Nucleus accumbens (tissue), 56 donors: ENCODE measurements at places on chromosomes 7 and 10.

DNA sequence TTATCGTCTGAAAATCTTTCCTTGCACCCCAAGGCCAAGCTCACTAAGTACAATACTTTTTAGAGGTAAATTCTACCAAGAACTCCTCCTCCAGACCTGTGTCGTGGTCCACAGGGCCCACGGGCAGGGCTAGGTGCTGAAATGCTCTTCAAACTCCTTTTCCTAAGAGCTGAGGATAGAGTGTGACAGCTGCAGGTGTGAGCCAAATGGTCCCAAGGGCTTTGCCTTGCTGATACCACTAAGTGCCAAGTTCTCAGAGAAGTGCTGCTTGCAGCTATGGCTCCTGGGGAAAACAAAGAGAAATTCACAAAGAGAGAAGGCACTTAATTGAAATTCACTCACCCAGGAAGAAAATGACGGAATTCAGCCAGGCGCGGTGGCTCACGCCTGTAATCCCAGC lies 868.9 kb upstream of the AUTS2 start:
- no peak for DNase-seq

DNA sequence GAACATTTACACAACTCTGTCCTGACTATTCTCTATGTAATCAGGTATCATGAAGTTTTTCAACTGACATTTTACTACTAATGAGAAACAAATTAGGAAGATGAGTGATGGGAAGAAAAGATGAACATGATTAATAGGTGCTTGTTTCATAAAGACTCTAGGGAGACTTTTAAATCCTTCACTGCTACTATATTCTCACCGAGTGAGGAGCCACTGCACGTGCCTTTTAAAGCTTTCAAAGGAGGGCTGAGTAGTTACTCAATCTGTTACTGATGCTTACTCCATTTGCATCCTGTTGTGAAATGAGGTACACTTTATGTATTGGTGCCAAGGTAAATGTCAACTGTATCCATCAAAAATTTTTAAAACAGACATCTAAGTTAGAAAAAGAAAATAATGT lies 1.3 kb upstream of the COMMD3 start:
- no peak for DNase-seq

DNA sequence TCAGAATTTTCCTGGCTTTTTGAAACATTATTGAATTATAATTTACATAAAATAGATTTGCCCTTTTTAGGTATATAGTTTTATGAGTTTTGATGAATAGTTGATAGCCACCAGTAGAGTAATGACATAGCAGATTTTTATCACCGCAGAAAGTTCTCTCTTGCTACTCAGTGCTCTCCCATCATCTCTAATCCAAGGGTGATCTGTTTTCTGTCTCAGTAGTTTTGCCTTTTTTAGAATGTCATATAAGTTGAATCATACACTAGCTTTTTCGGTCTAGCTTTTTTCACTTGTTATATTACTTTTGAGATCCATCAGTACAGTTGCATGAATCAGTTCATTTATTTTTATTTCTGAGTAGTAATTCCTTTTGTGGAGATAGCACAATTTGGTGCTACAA lies 17.9 kb downstream of the RSBN1L start:
- no peak for DNase-seq

GRCh38 chr7:3568516-3568915 lies 267.5 kb downstream of the SDK1 start:
- no peak for DNase-seq

GRCh38 chr7:102287111-102287980 lies 678 bp downstream of the SH2B2 start:
- no peak for DNase-seq

DNA sequence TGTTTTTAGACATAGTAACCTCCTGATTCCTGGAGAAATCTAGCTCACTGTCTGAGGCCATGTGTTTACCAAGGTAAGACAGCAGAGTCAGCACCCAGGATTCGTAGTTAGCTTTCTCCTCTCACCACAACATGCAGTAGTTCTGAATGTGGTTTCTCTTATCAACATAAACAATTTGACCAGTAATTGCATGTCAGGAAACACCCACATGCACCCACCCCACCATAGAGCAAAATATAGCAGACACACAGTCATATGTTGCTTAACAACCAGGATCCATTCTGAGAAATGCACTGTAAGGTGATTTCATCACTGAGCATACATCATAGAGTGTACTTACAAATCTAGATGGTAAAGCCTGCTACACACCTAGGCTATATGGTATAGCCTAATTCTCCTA lies 1004.0 kb downstream of the ANKRD7 start:
- no peak for DNase-seq

DNA sequence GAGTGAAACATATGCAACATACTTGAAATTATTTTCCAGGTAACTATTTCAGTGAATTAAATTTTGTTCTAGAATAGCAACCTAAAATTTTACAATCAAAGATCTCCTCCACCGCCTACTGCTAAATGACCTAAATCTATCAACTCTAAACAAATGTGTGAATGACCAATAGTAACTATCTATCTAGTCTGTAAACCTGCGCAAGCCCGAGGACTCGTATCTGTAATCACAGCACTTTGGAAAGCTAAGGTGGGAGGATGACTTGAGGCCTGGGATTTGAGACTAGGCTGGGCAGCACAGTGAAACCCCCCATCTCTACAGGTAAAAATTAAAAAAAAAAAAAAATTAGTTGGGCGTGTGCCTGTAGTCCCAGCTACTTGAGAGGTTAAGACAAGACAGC lies 83.0 kb downstream of the NEBL start:
- no peak for DNase-seq

GRCh38 chr10:132438091-132439024 lies 41.4 kb downstream of the PWWP2B start:
- no peak for DNase-seq

DNA sequence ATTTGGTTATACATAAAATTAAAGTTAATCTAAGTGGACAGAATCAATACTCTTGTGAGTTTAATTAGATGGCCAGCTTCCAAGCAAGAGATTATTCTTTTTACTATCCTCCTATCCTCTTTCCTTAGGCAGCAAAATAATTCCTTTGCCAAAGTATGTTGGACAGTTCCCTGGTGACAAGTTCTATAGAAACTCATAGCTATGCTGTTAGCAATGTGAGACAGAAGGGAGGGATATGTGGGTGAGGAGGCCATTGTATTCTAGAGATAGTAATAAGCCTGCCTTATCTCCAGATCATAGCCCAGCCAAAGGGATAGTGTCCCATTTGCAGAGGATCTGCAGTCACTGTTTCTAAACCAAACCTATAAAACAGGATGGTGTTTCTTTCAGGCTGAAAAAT lies 181.6 kb upstream of the HDAC9 start:
- no peak for DNase-seq

GRCh38 chr10:19200211-19200610 lies 151.6 kb downstream of the MALRD1 start:
- DNase-seq: no peak

DNA sequence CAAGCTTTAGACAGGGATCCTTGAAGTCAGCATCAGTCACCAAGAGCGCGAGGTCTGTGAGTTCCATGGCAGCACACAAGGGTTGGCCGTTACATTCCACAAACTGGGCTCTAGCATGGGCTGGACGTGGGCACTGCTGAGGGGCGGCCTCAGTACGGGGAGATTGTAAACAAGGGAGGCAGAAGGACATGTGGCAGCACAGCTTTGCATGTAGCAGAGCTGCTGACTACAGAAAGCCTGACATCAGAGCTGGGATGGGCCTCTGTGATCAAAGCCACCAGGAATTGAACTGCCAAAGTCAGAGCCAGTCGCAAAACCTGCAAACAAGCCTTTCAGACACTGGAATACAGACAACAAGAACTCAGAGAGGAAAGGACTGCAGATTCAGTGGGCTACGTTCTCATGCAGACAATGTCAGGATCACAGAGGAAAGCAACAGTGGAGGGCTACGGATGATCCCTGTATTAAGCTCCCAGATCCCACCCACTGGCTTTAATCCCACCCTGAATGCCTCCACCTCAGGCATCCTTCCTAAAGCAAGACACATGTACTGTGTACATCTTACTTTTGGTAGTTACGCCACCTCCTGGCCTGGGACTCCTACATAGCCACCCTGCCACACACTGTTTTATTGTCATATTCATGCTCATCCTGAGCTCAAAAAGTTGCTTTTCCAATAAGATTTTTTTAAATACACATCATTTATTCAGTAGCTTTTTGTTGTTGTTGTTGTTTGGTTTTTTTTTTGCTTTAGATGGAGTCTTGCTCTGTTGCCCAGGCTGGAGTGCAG lies 291.1 kb upstream of the IMMP2L start:
- no peak for DNase-seq

DNA sequence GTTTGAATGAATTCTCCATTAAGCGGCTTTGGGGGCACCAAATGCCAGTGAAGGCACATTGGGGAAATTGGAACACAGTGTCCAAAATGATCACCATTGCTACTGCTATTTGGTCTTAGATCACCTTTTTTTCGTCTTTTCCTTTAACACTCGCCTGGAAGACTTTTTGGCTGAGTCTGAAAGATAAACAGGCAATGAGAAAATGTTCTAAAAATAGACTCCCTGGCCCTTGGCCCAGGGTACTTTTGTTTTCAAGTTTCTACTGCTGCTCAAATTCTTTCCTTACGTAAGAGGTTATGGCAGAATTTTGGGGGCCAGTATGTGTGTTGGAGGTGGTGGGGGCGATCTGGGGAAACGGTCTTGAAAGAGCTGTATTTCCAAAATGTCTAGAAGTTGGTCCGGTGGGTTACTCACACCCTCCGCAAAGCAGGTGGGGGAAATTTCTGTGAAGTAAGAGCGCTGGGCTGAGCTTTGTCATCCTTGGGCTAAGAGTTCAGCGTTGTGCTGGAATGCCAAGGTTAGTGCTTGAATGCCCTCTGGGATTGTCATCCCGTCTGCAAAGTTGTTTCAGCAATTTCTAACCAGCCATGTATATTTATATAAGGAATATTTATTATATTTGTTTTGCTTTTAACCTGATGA lies 1.3 kb upstream of the ITPRIP start:
- no peak for DNase-seq

- no peak for DNase-seq
Observed at GRCh38 chr10:117684672-117685211, 142.2 kb downstream of the EMX2 start.

DNA sequence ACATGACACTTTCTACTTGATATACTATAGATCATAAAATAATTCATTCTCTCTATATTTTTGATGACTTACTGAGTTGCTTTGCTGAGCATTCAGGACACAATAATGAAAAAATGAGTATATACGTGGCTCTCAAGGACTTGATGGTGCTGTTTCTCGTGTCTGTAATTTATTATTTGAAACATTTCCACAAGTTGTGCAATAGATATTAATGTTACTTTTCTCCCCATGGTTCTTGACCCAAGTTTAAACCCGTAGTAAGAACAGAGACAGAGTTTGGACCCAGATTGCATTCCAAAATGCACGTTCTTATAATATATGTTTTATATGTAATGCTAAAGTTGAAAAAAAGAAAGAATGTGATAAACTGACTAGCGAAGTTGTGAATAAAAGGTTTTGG lies 94.2 kb upstream of the FAM3C start:
- DNase-seq: no peak

DNA sequence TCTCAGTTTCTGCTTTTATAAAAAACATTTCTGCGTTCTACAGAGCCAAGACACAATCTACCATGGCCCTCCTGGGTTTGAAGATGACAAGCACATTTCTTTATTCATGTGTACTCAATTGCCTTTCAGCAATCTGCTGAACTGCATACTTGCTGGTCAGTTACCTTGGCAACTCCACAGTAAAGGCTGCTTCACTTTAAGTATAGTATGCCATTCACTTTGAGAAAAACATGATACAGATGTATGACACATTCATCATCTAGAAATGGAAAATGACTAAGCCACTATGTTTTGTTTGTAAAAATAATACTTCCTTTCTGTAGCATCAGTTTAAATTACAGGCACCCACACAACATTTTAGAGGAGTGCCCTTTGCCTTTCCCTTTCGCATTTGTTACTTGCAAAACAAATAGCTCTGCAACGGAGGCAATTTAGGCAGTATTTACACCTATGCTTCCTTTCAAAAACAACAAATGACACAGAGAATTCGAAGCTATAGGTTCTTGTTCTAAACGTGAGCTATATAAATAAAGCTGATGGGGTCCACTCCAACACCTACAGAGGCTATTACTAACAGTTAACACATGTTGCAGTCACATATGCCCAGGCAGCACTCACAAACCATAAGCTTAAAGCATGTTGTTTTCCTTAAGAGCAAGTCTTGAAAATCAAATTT lies 23.5 kb downstream of the SGCE start:
- no peak for DNase-seq

DNA sequence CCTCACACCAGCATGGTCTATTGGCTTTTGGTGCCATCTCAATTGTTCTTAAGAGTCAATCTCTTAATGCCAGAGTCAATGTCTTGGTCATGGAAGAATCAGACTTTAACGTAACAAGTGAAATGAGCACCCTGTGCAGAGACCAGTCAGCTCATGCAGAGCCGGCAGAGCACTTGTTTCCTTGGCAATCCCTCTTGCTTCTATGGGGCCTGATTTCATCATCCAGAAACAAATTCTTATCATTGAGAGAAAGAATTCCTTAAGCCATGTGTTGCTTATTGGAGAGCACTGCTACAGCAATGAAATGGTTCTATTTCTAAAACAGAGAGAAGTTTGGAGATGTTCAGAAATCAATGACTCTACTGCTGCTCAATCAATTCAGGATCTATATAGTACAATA lies 212.8 kb downstream of the IPMK start:
- DNase-seq: no peak

DNA sequence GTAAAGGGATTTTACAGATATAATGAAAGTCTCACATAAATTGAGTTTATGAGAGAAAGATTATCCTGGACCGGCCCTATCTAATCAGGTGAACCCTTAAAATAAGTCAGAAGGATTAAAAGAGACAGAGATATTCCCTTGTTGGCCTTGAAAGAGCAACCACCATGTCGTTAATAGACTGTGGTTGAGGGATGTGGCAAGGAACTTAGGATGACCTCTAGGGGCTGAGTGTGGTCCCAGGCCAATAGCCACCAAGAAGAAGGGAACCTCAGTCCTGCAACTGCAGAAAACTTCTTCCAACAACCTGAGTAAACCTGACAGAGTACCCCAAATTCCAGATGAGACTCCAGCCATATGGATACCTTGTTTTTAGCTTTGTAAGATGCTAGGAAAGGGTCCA lies 121.5 kb downstream of the POLR1F start:
- DNase-seq: no peak

- DNase-seq: no peak
Observed at GRCh38 chr7:22861576-22861975, 38.9 kb upstream of the TOMM7 start.

DNA sequence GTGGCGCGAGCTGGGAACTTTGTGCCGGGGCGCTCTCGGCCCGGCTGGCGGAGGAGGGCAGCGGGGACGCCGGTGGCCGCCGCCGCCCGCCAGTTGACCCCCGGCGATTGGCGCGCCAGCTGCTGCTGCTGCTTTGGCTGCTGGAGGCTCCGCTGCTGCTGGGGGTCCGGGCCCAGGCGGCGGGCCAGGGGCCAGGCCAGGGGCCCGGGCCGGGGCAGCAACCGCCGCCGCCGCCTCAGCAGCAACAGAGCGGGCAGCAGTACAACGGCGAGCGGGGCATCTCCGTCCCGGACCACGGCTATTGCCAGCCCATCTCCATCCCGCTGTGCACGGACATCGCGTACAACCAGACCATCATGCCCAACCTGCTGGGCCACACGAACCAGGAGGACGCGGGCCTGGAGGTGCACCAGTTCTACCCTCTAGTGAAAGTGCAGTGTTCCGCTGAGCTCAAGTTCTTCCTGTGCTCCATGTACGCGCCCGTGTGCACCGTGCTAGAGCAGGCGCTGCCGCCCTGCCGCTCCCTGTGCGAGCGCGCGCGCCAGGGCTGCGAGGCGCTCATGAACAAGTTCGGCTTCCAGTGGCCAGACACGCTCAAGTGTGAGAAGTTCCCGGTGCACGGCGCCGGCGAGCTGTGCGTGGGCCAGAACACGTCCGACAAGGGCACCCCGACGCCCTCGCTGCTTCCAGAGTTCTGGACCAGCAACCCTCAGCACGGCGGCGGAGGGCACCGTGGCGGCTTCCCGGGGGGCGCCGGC lies 870 bp downstream of the FZD1 start:
- no peak for DNase-seq
